NCI-H2081 treated with DMSO at 0.1 percent for 48 hours (cell line): ENCODE measurements at places on chromosomes 1 and 21.

DNA sequence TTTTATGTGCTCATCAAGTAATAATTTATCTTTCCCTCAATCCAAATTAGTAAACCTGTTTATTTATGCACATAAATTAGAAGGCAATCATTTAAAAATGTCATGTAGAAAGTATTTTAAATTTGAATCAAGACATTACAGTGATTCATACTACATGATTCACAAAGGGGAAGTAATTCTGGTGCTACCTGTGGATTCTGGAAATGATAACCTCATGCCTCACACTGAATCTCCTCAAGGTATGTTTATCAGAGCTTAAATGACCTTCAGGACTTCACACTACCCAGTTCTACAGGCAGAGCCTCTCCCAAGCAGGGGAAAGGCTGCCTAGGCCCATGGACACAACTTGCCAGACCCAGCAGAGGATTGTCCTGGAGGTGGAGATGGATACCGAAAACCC is 25.2 kb upstream of the TDRD10 start:
- DNase-seq: no peak

DNA sequence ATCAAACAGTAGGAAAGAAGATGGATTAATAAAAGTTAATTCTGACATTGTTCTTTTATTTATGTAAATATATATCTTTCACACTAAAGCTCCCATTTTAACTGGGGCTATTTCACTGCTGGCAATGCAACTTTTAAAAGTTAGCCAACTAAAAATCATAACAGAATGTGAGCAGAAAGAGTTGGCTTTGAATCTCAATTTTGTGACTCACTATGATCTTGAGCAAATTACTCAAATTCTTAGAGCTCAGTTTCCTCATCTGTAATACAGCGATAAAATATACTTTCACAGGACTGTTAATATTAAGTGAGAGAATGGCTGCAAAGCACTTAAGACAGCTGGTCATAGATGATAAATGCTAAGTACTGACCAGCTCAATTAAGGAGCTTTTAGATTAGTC is 10.8 kb downstream of the EFCAB14 start:
- no peak for DNase-seq

- DNase-seq: no peak
Observed at GRCh38 chr1:244068567-244068966, 17.5 kb downstream of the ZBTB18 start.

- DNase-seq: no peak
Observed at GRCh38 chr1:147211577-147211976, 13.6 kb downstream of the FMO5 start.

DNA sequence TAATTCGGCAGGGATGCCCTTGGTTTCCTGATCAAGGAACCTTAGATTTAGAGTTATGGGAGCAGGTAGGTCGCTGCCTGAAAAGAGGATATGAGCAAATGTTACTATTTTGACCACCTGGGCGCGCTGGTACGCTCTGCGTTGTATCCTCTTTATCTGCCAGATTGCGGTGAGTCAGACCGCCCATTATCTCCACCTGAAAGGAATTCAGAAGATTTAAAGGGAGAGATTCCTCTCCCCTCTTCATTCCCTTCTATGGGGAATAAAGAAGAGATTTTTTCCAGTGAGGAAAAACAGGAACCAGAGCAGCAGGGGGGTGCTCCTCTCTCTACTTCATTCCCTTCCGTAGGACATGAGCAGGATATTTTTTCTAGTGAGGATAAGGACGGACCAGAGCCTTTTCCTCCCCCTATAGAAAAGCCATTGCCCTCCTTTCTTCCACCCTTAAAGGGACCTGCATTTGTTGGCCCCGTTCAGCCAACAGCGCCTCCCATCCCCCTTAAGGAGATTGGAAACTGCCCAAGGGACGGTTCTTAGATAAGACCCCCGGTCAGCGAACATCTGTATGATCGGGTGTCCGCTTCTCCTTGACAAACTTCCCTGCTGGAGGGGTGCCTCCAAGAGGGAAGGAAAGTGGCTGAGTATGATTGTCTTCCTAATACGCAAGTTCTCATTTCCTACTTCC is 34.1 kb downstream of the CLCA1 start:
- DNase-seq: no peak

- no peak for DNase-seq
Observed at GRCh38 chr1:37513795-37514349, 694 bp downstream of the MEAF6 start.

GRCh38 chr1:110384581-110385321 is 6.1 kb downstream of the SLC16A4 start:
- no peak for DNase-seq

- DNase-seq: no peak
Observed at GRCh38 chr1:223329664-223330415, 34.1 kb downstream of the SUSD4 start.

DNA sequence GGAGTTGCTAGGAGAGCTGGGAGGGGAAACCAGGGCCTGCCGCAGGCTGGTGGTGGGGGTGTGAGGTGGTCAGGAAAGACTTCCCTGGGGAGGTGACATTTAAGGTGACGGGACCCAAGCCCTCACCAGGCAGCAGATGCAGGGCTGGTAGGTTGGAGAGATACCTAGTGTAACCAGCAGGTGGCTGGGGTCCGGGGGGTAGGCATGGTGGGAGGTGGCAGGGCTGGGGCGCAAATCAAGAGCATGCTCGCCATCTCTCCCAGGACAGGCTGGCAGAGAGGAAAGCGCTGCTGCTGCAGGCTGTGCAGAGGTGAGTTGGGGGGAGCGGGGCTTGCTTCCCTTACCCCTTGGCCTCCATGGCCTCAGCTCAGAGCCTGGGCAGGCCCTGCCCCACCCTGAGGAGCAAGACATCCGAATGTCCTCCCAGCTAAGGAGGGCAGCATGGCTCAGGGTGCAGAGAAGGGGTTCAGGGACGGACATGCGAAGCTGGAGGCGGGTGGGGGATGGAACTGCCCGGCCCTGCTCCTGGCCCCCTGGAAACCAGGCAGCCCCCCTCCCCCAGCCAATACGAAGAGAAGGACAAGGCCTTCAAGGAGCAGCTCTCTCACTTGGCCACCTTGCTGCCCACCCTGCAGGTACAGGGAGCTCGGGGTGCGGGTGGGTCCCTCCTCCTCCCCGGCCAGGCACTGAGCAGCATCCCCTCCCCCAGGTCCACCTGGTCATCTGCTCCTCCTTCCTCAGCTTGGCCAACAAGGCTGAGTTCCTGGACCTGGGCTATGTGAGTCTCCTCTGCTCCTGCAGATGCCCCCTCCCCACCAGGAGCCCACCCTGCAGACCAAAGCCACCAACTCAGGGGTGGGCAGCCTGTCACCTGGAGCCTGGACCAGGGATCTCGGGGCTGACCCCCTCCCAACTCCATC is 4.0 kb downstream of the RNF207 start:
- no peak for DNase-seq

- DNase-seq: no peak
Observed at GRCh38 chr1:152460529-152460899, 46.5 kb upstream of the CRNN start.

GRCh38 chr1:34715139-34715538 is 39.7 kb upstream of the GJB5 start:
- no peak for DNase-seq

GRCh38 chr1:3323021-3323795 is 131.3 kb upstream of the ARHGEF16 start:
- DNase-seq: no peak

- no peak for DNase-seq
Observed at GRCh38 chr21:35547946-35548774, 499.1 kb upstream of the RUNX1 start.

DNA sequence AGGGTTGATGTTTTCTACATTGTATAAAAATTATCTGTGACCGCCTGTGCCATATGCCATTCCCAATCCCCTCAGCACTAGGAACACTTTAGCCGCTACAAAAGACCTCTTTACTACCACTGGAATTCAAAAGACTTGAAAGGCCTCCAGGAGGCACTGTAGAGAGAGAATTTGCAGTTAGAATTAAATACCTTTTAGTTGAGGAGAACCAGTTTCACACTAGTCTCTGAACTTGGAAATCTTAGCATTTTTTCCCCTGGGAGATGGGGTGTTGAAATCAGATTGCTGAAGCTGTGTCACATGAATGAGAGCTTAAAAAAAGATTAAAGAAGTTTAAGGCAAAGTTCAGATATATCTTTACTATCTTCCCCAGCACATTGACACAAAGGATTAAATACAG is 291.0 kb downstream of the ADGRL2 start:
- DNase-seq: no peak

- no peak for DNase-seq
Observed at GRCh38 chr1:19313636-19313959, 1.5 kb downstream of the SLC66A1 start.

DNA sequence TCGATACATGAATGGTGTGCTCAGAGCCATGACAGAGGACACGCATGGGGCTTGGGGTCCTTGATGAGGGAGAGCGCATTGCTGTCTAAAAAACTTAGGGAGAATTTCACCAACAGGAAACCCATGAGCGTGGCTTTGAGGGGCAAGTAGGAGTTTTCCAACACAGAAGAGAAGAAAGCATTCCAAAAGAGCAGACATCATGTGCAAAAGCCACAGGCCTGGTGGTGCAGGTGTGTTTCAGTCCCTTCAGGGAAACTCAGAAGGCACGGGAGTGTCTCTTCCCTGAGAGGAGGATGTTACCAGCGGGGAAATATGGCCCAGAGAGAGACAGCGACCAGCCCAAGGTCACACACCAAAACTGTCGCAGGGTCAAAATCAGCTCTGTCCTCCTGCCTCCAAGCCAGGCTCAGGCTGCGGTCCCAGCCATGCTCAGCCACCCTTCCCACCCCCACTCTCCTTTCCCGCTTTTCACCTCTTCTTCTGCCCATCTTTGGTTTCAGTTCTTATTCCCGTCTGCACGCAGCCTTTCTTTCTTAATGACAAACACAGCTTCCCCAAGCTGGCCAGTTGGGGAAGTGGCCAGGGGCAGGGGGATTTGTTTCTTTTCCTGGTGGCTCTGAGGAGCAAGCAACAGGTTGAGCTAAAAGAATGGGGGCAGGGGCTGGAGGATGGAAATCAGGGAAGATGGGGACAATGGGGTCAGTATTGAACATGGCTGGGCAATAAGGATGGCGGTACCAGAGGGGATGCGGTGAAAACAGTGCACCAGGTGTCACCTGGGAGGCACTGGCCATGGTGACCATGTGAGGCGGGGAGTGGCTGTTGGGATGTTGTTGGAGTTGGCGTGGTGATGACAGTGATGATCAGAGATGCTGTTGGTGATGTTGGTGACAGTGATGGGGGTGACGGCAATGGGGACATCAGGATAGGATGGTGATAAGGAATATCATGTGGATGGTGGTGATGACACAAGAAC is 10.3 kb downstream of the LAPTM5 start:
- DNase-seq: no peak

DNA sequence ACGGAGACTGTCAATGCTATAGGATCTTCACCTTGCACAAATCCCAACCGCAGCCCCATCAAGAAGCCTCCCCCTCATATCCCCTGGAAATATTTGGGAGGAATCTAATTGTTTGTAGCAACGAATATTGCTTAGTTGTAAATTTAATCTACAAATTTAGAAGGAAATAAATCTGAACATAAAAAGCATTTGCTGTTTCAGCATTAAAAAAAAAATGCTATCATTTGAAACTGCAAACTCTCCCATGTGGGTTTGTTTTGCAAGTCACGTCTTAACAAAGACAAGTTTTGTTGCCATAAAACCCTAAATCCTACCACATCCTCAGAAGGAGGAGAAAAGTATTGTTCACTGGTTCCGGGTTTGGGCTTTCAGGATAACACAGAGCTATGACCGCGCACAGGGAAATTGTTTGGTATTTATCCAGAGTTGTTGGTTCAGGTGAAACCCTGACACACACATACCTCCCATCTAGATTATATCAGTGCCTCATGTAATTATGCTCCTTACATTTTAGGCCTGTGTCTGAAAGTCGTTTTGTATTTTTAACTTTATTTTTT is 279.6 kb downstream of the TM2D1 start:
- DNase-seq: no peak

- no peak for DNase-seq
Observed at GRCh38 chr1:212447478-212447877, 14.8 kb downstream of the NENF start.

DNA sequence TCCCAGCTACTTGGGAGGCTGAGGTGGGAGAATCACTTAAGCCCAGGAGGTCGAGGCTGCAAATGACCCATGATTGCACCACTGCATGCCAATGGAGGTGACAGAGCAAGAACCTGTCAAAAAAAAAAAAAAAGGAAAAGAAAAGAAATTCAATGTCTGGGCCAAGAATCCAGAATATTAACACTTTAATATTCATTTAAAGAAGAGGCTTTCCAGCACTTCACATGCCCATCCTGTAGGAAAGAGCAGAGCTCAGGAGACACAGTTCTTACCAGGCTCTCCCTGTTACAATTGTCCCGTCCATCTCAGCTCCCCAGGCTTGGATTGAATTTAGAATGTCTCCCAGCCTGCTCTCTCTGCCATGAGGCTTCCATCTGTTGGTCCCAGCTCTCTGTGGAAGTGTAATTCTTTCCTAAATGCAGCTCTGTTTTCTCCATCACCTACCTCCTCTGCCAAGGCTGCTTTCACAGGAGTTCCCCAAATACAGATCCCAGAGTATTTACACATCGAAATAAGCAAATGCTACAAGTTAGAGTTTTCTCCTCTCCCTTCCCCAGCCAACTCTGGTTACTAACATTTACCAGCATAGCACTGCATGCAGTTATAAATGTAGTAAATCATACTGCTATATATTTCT is 116.6 kb upstream of the CDC42BPA start:
- DNase-seq: no peak

DNA sequence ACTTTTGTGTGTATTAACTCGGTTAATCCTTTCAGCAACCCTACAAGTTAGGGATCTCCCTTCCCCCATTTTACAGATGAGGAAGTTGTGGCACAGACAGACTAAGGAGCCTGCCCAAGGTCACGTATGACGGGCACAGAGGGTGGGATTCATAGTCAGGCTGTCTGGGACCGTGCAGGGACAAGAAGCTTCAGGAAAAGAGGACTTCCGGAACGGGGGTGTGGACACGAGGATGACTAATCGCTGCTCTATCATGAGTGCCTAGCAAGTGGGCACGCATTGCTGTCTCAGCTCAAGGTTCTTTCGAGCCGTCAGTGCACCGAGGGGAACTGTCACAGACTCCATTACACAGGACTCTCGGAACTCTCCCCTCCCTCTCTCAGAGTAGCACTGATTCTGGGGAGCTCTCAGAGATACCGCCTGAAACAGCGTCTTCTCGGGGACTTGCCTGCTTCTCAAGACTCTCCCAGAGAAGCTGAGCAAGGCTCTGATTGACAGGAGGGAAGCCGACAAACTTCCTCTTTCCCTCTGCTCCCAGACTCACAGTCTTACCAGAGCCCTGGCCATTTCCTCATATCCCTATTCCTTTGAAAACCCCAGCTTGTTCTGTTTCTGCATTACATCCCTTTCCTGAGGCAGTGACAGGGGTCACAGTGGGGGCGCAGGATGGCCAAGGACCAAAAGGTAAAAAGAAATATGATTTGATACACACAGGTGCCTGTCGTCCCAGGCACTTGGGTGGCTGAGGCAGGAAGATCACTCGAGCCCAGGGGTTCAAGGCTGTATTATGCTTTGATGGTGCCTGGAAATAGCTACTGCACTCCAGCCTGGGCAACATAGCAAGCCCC is 14.4 kb downstream of the FHAD1 start:
- no peak for DNase-seq

DNA sequence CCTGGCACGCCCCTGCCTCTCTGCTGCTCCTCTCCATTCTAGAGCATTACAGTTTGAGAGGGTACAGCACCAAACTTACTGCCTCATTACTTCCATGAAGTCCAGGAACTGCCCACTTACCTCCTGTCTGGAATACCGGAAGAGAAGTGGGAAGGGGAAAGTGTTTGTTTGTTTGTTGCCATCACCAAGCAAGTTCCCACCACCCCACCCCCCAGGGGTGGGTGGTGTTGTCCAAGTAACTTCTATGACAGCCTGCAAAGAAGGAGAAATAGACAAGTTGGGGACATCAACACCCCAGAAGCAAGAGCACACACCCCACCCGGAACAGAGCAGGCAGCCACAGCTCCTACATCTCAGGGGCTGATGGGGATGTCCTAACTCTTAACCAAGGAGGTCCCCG is 18.0 kb downstream of the OPTC start:
- no peak for DNase-seq
